ENCODE measurements at places on chromosomes 1 and 21. TPM values are rescaled to one million over a fixed set of nuclear protein-coding genes. Genes with fewer than 3 reads are reported as not detected.

- DNase-seq, result no peak
Observed at GRCh38 chr1:159120317-159120716, 43.8 kb upstream of the AIM2 start.

- no peak for DNase-seq
Observed at GRCh38 chr1:201017828-201018163, 5.7 kb downstream of the KIF21B start.

GRCh38 chr1:24765308-24765988 is 20.2 kb downstream of the CLIC4 start:
- DNase-seq, result no peak

DNA sequence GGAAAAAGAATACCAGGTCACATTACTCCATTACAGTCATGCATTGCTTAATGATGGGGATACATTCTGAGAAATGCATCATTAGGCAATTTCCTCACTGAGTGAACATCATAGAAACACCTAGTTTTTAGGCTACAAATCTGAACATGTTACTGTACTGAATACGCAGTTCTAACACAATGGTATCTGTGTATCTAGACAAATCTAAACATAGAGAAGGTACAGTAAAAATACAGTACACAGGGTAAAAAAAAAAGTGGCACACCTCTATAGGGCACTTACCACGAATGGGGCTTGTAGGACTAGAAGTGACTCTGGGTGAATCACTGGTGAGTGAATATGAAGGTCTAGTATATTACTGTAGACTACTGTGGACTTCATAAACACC is 115.7 kb downstream of the AKT3 start:
- no peak for DNase-seq

- DNase-seq, result no peak
Observed at GRCh38 chr1:72100771-72101170, 181.6 kb downstream of the NEGR1 start.

DNA sequence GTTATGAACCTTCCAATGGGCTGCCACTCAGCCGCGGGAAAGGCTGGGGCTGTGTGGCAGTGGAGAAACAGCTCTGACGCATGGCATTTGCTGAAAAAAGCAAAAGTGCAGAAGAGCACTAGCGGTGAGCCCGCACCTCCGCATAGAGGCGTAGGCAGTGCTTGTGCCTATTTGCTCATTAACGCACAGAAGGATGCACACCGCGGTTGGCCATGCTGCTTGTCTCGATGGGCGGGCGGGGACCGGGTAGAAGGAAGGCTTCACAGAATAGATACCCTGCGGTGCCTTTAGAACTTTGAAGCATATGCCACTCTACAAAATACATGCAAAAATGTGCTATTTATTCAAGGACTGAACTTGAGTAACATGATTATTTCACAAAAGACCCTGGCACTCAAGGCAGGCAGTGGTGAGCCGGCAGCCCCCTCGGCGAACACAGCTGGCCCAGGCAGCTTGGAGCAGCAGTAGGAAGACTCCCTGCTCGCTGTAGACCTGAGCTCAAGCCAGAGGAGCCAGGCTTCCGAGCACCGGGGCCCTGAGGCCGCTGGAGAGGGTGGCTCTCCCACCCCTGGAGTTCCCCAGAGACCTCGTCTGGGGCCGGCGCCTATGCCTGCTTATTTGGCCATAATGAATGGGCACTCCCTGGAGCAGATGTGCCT is 71.5 kb downstream of the SIK1 start:
- peak; percentile 3 for DNase-seq

DNA sequence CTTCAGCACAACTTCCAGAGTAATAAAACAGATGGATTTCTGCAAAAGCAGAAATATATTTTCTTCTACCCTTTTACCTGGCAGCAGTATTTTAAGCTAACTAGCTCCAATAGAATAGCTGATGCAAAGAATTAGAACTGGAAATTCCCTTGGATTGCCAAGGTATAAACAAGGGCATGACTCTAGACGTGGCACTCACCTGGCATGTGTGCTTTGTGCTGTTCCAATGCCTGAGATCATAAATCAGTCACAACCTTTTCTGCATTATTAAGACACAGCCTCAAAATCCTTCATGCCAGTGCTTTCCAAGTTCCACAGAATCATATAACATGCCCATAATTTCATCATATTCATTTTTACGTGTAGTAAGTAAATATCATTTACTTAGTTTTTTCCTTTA is 1048.7 kb downstream of the ADGRL2 start:
- DNase-seq, result no peak

DNA sequence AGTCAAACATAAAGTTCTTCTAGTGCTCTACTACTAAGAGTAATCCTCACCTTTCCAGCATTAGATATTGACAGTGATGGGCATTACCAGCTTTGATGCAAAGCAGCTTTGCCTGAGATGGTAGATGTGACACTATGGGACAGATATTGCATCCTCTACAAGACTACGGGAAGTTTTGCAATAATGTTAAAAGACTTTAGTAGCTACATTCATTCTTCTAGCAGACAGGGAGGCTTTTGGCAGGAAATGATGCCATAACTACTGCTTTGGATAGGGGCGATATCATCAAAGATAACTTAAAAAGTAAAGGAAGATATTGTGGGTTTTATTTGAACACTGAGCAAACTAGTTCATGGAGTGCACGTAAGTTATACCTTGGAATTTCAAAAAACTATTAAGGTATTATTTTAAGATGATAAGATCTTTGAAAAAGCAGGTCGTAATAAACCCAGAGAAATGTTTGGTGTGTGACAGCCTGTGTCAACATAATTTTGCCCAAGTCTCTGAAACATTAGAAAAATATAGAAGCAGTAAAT is 368.3 kb upstream of the TMPRSS15 start:
- no peak for DNase-seq

DNA sequence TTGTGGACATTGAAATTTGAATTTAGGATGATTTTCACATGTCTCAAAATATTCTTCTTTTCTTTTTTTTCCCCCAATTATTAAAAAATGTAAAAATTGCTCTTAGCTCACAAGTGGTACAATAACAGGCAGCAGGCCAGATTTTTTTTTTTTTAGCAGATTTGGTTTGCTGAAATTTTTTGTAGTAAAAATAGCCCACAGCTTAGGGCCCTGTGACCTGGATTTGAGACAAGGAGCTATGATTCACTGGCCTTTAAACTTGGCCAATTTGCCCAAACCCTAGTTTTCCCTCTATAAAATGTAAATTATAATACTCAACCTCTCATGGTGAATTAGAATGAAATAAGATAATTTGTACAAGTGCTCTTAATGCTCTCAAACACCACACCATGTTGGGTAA is 253.8 kb downstream of the DYRK1A start:
- DNase-seq, result no peak

DNA sequence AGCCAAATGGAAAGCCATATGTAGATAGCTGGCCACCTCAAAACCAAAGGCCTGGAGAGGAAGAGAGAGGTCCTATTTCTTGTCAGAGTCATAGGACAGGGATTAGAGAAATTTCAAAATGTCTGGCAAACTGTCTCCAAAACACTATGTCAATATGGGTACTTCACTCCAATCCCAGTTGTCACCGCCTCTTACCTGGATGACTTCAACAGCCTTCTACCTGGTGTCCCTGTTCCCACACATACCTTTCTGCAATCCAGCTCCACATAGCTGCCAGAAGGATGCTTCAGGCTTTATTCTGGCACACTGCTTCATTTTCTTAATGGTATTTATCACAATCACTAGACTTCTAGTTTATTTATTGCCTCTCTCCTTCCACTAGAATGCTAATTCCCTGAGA is 14.5 kb downstream of the PTGER3 start:
- DNase-seq, result no peak

GRCh38 chr1:172180501-172181285 is 239.8 kb upstream of the C1orf105 start:
- peak; percentile 18 for DNase-seq

GRCh38 chr21:35833991-35834390 is 226.3 kb downstream of the SETD4 start:
- no peak for DNase-seq

DNA sequence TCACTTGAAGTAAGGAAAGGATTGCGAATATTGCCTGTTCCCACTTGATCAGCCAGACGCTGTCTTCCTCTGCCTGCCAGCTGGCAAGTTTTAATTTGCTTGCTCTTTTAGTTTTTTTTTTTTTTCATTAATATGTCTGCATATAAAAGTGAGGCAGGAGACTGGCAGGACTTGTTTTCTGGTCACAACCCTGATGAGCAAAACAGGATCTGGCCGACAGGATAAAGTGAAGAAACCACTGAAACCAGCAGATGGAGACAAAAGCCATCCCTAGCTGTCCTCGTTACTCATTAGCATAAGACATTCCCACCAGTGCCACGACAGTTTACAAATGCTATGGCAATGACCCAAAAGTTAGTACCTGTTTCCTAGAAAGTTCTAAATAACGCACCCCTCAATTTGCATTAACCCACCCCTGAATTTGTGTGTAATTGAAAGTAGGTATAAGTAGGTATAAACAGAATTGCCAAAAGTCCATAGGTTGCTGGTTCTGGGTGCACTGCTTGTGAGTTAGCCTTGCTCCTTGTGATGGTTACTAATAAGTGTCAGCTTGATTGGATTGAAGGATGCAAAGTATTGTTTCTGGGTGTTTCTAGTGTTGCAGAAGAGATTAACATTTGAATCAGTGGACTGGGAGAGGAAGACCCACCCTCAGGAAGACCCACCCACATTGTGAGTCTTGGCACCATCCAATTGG is 60.8 kb downstream of the ZNF684 start:
- DNase-seq, result peak; percentile 12

DNA sequence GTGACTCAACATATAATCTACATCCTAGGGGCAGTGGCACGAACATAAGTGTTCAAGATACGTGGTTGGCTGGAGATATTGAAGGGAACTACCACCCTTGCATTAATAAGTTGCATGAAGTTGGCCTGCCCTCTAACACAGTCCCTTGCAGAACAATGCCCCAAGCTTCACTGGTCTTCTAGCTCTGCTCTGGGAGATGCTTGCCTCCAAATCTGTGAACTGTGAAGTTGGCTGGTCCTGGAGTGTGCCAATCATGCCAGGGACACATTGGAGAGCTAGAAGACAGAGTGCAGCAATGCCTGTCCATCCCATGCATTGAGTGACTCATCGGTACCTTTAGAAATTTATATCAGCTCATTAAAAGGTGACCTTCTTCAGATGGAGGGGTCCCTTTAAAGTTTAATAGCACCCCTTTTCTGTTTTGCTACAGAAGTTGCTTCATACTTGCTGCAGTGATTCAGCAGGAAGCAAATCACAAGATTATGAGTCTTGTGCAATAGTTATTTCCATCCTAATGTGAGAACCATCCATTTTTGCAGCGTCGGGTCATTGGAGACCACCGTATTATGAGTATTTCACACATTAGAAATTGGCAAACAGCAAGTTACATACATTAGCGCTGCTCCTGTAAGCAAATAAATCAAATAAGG is 55.2 kb upstream of the KAZN start:
- DNase-seq, result no peak

- peak; percentile 71 for DNase-seq
Observed at GRCh38 chr1:179706339-179706941, 36.7 kb upstream of the FAM163A start.

GRCh38 chr1:43541721-43542401 is 11.2 kb downstream of the PTPRF start:
- DNase-seq, result no peak

GRCh38 chr1:14948112-14948652 is 205.4 kb upstream of the TMEM51 start:
- DNase-seq, result no peak

DNA sequence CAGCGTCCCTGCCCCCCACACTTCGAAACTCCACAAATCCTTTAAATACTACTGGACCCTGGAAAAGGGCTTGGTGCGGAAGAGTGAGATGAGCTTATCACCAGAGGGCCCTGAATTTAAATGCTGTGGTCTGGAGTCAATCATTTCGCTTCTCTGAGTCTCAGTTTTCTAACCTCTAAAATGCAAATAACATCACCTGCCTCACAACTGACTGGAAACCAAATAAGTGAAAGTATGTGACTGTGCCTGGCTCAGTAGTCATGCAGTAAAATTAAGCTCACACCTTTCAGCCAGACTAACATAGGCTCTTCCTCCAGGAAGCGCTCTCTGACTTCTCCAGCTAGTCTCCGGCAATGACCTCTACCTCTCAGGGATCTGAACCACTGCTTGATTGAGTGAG is 4.2 kb downstream of the GJA4 start:
- DNase-seq, result no peak

GRCh38 chr1:78052685-78053405 is 7.1 kb downstream of the GIPC2 start:
- no peak for DNase-seq

GRCh38 chr1:211118407-211119102 is 15.4 kb downstream of the KCNH1 start:
- no peak for DNase-seq

DNA sequence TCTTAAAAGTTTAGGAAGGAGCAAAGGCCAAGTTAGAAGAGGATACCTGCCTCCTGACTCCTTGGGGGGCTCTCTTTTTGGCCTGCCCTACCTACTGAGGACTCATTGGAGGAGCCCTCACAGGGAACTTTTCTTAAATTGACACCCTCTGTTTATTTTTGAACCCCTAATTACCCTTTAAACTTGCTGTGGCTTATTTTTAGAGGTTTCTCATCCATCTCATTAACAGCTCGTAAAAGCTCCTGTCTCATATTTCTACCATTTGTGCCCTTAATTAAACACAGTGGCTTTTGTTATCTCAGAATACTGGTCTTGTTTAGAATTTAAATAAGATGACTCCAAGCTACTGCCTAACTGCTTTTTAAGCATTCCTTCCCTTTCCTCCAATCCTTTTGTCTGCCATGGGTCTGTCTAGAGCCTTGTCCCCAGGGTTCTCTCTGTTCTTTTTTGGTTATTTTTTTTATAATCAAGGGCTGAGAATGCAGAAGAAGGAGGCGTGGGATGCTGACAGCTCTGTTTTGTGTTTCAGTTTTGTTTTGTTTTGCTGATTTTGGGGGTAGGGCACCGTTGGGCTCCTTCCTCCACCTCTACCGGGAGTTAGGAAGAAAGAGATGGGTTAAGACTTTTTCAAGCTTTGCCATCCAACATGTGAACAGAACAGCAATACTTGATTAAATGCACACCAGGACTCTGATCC is 78.0 kb downstream of the SYT6 start:
- no peak for DNase-seq

DNA sequence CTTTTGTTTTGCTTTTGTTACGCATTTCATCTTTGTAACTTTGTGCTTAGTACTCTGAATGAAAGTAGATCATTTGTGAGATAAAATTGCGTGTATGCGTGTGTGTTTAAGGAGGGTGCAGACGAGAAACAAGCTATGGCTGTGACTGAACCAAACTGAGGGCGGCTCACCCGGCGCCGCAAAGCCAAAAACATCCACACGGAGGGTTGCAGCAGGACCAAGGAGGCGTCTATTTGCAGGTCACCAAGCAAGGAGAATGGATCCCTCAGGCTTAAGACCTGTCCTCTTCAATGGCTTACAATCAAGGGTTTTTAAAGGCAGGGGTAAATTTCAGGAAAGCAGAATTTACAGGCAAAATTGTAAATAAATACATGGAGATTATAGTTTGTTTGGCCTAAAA is 12.8 kb downstream of the GCSAML start:
- no peak for DNase-seq

GRCh38 chr1:42370876-42371549 is 9.6 kb upstream of the RIMKLA start:
- no peak for DNase-seq

- DNase-seq, result no peak
Observed at GRCh38 chr1:82106672-82107071, 305.9 kb downstream of the ADGRL2 start.

- no peak for DNase-seq
Observed at GRCh38 chr1:25369241-25369640, 31.1 kb downstream of the TMEM50A start.

Gene PCAT6
- not detected for total RNA-seq

Gene AMY1A
- total RNA-seq, result not detected

Gene MAEL
- not detected for total RNA-seq

Gene KRTAP10-9
- total RNA-seq, result not detected

Gene S100A9
- 8.3 TPM for total RNA-seq

Gene ANGPTL3
- total RNA-seq, result not detected

Gene STX12
- total RNA-seq, result 23.9 TPM

Gene GPA33
- total RNA-seq, result 8.8 TPM

Gene HSF2BP
- 0.92 TPM for total RNA-seq
